Left colon (tissue), 2 donors: ENCODE measurements at places on chromosomes 5 and 9. TPM values are rescaled to one million over a fixed set of nuclear protein-coding genes. Genes with fewer than 3 reads are reported as not detected.

The ZFP2 gene
- 1.1 TPM for total RNA-seq

The RELL2 gene
- 3.5 TPM for total RNA-seq

The DELE1 gene
- total RNA-seq, result 99.1 TPM

The NKD2 gene
- 1.6 TPM for total RNA-seq

The KCNV2 gene
- total RNA-seq, result not detected

The PCDHA11 gene
- 0.08 TPM for total RNA-seq

The IFNA2 gene
- not detected for total RNA-seq

DNA sequence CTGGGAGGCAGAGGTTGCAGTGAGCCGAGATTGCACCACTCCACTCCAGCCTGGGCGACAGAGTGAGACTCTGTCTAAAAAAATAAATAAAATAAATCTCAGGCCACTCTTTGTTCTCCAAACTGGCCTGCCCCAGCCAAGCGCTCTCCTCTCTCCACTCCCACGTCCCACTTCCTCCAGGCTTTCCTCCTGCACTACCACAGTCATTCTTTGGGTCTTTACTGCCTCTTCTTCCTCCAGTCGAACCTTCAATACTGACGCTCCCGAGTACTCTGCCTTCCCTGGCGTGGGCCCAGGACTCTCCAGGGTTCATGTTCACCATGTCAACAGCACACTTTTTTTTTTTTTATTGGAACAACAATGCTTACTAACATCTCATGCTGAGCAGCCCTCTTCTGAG is 23.9 kb downstream of the RNF130 start:
- no peak for DNase-seq

- peak; percentile 62 for DNase-seq
These were observed 831.8 kb downstream of the TAF11L14 start for GRCh38 chr5:18465833-18466681.

GRCh38 chr5:116225281-116225922 is 140.6 kb downstream of the COMMD10 start:
- no peak for DNase-seq

DNA sequence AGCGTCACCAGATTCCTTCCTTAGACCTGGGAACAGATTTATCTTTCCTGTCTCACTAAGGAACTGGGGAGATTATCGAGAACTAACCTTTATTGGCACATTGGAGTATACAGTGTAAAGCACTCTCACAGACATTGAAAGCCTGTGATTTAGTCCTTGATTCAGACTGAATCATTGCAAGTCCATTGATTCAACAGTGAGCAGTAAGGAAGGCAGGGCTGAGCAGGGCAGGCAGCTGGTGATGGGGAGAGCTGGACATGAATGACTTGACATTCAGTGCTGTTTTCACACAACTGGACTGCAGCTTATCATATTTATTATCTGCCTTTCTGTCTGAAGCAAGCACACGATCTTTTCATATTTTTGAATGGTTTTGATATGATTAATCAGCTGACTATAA is 16.2 kb downstream of the ISOC1 start:
- DNase-seq, result no peak

GRCh38 chr5:129306725-129307124 is 153.4 kb upstream of the ADAMTS19 start:
- DNase-seq, result no peak

DNA sequence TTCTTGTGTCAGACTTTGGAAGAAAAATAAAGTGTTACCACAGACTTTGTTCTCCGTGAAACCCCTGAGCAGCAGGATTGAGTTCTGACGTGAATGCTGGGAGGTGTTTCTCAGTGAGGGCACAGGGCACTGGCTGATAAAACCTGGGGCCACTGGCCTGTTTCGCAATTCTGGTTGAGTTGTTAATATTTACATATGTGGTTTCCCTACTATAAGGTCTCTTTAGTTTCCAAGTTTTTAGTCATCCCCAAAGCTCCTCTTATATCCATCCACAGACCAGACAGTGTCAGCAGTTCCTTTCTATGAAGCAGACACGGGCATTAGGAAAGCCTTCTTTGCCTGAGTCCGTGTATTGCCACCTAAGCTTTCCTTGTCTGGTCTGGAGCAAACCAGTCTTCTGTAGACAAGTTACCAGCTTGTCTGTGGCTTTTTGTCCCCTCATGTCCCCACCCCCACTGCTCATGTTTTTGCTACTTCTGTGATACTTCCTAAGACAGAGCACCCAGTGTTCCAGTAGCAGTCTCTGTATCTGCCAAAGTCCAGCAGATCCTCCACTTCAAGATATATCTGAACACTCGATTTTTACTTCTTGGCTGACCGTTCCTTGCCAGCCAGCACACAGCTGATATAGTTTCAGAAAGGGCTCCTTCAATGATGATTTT is 42.0 kb downstream of the ACO1 start:
- peak; percentile 11 for DNase-seq

DNA sequence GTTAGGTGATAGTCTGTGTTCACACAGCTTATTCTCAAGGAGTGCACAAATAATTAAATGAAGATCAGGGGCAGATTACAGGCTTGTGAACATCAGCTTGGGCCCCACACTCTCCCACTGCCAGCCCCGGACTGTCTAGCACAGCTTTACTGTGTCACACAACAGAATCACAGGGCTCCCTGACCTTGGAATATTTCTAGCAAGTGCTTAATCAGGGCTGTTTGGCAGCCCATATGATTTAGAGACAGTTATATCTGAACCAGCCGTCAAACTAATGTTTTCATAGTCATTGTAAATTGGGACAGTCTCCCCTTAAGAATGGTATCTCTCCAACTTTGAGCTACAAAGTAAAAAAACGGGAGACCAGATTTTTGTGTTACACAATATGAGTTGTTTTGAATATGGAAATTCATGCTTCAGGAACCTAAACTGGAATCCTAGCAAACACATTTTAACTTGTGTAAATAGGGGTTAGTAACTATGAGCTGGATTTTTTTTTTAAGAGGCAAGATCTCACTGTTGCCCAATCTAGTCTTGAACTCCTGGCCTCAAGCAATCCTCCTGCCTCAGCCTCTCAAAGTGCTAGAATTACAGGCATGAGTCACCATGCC is 517.6 kb downstream of the BNC2 start:
- DNase-seq, result no peak

GRCh38 chr5:34977934-34978613 is 48.7 kb downstream of the DNAJC21 start:
- DNase-seq, result no peak

DNA sequence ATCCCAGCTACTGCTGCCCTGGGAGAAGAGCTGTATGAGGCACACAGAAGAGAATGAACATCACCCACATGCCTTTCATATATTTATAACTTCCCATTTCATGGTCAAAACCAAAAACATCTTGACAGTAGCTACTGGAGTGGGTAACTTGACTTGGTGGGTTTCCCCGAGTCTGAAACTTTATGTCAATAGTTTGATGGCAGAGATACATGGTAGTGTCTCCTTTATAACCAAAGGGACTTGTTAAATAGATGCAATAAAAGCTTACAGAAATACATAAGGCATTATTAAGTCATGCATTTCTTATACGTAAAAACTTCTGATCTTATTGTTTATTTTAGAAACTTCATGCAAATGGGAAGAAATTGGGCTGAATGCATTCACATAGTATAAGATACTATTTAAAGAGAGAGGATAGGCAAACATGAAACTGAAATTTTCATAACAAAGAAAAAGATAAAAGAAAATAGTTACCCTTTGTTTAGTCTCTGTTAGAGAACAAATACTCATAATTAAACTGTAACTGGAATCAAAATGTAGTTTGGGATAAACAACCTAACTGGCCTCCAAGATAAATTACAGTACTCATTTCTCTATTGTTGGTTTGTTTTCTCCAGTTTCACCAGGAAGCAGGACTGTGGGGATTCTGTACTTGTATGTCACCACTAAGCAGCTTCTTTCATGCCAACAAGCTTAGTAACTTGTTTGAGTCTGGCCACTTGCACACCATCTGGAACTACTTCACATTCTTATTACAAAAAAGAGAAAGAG is 459.3 kb upstream of the MEF2C start:
- no peak for DNase-seq

- no peak for DNase-seq
These were observed 302.7 kb upstream of the RFX3 start for GRCh38 chr9:3828495-3828894.
